Stimulated activated CD8-positive, alpha-beta memory T cell treated with anti-CD3 and anti-CD28 coated beads, Interleukin-15, amount 100 ng/mL, for 48 hours (primary cell): ENCODE measurements at places on chromosomes 1 and 21.

GRCh38 chr1:204085876-204086275, 13.0 kb downstream of the SOX13 start:
- no peak for DNase-seq

- DNase-seq: no peak
Observed at GRCh38 chr1:17472814-17473213, 33.3 kb upstream of the RCC2 start.

DNA sequence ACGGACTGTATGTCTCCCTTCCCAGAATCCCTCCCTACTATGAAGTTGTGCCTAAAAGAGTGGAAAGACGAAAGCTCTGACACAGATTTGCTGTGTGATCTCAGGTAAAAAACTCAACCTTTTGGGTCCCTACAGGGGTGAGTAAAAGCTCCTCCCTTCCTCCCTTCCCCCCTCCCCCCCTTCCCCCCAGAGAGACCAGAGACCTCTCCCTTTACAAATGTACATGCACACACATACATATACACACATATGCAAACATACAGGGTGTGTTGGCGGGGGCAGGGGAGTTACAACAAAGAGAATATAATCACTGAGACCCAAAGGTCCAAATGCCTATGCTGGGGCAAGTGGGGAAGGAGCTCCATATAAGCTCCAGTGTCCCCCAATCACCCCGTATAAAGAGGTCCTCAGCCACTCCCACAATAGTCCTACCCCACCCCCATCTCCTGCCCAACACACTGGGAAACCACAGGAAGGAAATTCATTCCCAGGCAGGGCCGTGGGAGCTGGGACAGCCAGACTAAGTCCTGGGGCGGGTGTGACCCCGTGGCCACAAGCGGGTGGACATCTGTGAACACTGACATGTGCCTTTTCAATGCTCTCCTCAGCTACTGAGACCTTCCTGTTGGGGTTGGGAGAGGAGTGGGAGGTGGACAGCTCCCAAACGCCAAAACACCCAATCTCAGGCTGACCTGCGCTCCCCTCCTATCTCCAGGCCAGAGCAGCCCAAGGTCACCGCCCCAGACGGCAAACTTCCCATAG, 2.0 kb downstream of the MEF2D start:
- DNase-seq: no peak

- no peak for DNase-seq
Observed at GRCh38 chr1:244860078-244860477, 4.3 kb downstream of the HNRNPU start.

DNA sequence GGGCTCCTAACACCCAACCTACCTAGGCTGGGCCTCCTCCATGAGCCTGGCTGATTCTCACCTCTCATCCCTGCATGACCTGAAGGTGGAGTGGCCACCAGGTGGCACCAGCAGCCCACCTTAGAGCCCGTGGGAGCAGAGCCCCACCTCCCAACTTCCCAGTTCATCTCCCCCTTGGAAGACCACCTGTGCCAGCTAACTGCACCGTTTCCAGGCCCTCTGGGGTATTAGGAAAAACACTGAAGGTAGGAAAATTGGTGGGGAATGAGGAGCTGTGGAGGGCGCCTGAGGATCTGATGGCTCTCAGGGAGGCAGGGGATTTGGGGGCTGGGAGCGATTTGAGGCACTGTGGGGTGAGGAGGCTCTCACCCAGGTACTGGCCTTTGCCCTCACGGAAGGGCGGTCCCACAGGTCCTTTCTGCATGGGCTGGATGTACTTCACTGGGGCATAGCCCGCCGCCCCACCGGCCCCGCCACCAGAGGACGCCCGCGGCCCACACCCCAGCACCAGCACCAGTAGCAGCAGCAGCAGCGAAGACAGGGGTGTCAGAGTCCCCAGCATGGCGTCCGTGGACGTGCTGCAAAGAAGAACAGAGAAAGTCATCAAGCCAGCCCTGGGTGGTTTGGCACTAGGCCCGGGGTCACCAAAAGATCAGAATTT, 11.1 kb downstream of the ADPRS start:
- peak; percentile 48 for DNase-seq

DNA sequence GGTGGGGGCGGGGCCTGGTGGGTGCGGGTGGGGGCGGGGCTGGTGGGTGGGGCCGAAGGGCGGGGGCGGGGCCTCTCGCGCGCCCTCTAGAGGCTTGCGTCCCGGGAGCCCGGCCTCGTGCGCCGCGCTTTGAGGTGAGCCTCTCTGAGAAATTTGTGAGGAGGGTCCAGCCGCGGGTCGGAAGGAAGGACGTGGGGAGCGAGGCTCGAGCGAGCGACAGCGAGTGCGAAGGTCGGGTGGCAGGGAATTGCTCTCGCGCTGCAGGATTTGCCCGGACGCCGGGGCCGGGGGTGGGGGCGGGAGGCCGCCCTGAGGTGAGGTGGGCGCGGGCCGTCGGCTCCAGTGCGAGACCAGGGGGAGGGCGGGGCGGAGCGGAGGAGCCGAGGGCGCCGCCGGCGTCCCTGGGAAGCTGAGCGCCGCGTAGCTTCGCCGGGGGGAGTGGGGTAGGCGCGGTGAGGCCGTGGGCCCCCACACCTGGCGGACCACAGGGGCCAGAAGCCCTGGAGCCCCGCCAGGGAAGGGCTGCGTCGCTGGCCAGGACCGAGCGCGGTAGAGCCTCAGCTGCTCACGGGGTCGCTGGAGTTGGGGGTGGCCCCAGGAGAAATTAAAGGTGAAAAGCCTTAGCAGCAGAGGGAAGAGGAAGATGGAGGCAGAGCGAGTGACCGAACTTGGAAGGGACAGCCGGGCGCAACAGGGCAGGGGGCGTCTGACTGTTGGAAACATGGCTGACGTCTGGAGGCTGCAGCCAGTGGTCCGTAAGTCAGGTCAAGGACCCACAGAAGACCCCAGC, 754 bp upstream of the LSS start:
- DNase-seq: no peak

- no peak for DNase-seq
Observed at GRCh38 chr1:113674591-113674990, 84.7 kb downstream of the PHTF1 start.

DNA sequence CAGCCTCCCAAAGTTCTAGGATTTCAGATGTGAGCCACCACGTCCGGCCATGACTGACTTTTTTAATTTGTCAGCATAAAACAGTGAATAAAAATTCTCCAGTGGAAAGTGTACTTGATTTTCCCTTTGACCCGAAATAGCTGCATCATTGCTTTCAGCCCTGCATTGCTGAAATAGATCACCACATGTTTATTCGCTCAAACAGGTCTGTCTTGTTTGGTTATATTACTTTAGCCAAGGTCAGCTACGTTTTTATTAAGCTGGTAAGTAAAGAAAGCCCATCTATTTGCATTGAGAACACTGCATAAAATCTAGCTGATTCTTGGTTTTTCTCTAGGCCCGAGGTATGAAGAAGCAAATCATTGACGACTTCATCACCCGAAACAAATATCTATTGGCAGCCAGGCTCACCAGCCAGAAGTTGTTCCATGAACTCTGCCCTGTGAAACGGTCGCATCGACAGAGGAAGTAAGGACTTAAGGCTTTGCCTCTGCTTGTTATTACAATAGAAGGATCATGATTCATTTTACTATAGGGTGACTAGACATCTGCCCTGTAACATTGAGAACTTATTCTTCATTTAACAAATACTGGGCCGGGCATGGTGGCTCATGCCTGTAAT, 25.6 kb downstream of the AGMAT start:
- no peak for DNase-seq

DNA sequence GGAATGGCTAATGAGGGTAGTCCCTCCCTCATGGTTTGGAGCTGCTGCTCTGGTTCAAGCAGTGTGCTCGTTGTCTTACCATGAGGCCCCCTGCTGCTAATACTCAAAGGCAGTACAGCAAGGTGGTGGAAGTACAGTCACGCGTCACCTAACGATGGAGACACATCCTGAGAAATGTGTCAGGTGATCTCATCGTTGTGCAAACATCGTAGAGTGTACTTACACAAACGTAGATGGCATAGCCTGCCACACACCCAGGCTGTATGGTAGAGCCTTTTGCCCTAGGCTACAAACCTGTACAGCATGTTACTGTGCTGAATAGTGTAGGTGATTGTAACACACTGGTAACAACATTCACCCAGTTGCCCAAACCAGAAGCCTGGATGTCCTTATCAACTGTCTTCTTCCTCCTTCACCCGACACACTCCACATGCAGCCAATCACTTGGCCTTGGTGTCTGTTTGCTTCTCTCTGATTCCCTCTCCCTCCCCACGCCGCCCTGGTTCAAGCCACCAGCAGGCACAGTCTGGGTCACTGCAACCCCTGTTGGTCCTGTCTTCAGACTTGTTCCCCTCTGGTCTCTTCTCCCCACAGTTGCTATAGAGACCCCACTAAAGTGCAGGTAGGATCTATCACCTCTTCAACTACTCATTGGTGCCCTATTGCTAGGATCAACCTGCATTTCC, 6.0 kb upstream of the KCNA2 start:
- DNase-seq: no peak

- no peak for DNase-seq
Observed at GRCh38 chr1:25897754-25898153, 8.5 kb downstream of the STMN1 start.

GRCh38 chr21:36927719-36928117, 38.8 kb downstream of the HLCS start:
- peak; percentile 47 for DNase-seq

- no peak for DNase-seq
Observed at GRCh38 chr1:11881749-11882441, 23.1 kb upstream of the NPPB start.

DNA sequence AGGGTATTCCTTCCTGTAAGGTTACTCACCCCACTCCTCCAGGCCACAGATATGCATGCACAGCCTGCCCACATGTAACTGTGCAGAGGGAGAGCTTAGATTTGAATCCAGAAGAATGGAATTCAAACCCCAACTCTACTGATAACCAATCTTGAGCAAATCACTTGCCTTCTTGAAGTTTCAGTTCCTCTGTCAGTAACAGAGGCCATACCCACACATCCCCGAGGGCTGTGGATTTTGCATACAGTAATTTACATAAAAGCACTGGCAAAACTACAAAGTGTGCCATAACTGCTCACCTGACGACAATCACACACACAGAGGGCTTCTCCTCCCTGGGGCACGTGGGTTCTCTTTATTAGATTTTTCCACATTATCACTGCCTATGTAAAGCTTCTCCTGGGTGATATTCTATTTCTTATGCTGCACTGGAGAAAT, 18.6 kb downstream of the CD247 start:
- DNase-seq: no peak

DNA sequence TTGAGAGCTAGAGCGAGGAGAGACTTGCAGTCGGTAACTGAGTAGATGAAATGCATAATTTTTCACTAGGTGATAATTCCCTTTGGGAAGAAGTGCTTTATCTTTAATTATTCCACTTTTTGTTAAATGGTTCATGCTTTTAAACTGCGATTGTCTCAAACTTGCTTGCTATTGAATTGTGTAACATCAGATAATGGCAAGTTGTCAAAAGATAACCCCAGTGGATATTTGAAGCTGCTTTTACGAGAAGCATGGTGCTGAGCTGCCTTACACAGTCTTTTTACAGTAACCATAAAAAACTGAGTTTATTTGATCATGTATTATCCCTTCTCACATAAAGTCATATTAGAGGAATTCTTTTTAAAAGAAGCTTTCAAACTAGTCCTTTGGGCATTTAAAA, 30.2 kb downstream of the TMEM50B start:
- no peak for DNase-seq

GRCh38 chr21:35024513-35024912, 24.6 kb downstream of the RUNX1 start:
- no peak for DNase-seq

- no peak for DNase-seq
Observed at GRCh38 chr1:208101661-208102431, 142.3 kb downstream of the PLXNA2 start.

- no peak for DNase-seq
Observed at GRCh38 chr1:202812176-202813026, 1.6 kb downstream of the PCAT6 start.

- no peak for DNase-seq
Observed at GRCh38 chr21:39164523-39164922, 18.7 kb downstream of the PSMG1 start.

- no peak for DNase-seq
Observed at GRCh38 chr1:39154553-39155421, 49.7 kb upstream of the MACF1 start.

GRCh38 chr1:78553859-78554258, 63.1 kb downstream of the PTGFR start:
- DNase-seq: no peak
